Retinal pigment epithelial cell (primary cell): ENCODE measurements at places on chromosomes 11 and 22.

GRCh38 chr11:10233581-10233980 lies 60.4 kb downstream of the SBF2 start:
- DNase-seq = peak; percentile 33

DNA sequence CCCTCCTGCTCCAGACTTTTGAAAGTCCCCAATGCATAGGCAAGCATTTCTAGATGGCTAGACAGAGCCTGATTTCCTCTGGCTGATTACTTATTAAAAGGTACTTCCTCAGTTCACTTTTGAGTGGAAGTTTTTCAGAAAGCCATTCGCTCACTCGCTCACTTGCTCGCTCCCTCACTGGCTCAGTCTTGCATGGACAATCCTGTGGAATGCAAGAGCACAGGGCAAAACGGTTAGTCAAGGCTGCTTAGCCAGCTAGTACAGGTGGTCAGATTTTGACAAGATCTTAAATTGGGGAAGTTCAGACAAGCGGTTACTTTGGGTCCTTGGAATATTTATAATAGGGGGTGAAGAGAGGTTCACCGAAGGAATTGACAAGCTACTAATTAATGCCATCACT lies 101.0 kb downstream of the ARL14EP start:
- no peak for DNase-seq

- DNase-seq = no peak
Measured at GRCh38 chr22:48577014-48577690, 1250.5 kb downstream of the BRD1 start.

- no peak for DNase-seq
Measured at GRCh38 chr11:102577723-102578122, 47.2 kb upstream of the MMP7 start.

DNA sequence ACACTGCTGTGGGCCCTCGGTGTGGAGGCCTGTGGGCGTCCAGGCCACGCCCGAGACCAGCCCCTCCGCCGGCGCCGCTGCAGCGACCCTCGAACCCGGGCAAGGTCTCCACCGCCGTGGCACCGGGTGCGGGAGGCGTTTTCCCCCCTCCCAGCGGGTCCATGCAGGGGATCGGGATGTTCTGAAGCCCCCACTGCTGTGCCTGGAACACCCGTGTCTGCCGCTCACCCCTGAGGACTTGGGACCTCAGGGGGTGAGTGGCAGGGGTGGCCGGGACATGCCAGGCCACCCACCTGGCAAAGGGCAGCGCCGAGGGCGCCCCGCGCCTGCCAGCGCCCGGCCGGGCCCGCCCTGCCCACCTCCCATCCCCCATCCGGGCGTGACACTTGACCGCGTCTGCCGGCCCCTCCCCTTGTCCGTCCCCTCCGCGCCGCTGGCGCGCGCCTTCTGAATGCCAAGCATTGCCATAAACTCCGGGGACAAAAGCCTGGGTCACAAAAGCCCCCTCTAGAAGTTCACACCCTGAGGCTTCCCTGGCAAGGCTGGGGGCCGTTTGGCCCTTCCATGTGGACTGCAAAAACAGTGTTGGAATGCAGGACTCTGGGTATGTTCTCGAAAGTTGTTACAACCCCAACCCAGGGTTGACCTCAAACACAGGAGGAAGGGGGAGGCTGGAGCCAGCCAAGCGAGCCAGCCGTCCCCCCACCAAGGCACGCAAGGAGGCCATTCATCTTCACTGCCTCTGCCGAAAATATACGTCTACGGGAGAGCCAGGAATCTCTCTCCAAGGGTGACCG lies 819 bp upstream of the KCNQ1OT1 start:
- DNase-seq = no peak

DNA sequence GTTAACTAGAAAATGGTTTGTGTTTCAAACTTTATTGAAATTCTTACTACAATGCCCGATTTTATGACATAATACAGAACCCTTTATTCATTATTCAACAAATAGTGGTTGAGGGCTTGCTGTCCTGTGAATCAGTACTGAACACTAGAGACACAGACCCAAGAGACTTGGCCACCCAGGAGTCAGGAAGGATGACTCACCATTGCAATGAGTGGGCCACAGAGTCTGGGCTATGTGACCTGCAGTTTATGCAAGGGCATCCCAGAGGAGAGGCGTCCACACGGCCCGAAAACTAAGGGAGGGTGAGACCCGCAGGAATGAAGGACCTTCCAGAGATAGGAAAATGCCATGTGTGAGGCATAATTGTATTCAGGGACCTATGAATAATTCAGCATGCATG lies 143.8 kb upstream of the DDI1 start:
- no peak for DNase-seq
